Stimulated activated naive CD8-positive, alpha-beta T cell treated with anti-CD3 and anti-CD28 coated beads, Interleukin-15, Interleukin-2, amounts not matched to agents 100 U/mL and 50 U/mL, for 24 hours (primary cell): ENCODE measurements at places on chromosomes 1 and 21.
A peak's percentile ranks its signal among the peaks of the same experiment; 100 is the strongest.

GRCh38 chr1:164720440-164721227, 161.7 kb downstream of the PBX1 start:
- DNase-seq = no peak

DNA sequence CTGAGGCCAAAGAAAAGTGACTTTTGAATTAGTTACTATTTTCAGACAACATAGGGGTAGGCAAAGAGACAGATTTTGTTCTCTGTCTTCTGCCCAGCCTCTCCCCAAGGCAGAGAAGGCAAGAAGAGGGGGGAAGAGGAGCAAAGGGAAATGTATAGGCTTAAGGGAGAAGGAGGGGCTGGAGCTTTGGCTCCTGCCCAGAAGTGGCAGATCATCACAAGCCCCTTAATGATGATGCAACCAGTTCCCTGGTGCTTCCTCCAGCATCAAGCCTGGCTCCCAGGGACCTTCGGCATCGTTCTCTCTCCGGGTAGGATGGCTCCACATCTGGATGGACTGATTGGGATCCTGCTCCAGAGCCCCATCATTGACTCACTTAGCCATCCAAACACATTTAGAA, 112.8 kb downstream of the KCND3 start:
- DNase-seq = no peak

- DNase-seq = no peak
Measured at GRCh38 chr1:165841582-165842017, 14.2 kb downstream of the UCK2 start.

DNA sequence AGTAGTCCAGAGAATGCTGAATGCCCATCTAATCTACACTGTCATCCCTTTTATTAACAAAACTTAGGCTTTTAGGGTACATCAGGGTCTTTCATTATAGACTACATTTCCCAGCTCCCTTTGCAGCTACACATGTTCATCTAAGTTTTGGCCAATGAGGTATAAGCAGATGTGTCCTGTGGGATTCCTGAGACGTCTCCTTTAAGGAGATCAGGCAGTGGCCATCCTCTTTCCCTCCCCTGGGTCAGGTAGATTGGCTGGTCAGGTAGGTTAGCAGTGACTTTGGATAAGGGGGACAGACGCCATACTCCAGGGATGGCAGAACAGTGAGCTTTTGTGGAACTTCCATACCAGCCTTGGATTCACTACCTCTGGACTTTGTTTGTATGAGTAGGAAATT, 188.3 kb downstream of the FGGY start:
- no peak for DNase-seq

DNA sequence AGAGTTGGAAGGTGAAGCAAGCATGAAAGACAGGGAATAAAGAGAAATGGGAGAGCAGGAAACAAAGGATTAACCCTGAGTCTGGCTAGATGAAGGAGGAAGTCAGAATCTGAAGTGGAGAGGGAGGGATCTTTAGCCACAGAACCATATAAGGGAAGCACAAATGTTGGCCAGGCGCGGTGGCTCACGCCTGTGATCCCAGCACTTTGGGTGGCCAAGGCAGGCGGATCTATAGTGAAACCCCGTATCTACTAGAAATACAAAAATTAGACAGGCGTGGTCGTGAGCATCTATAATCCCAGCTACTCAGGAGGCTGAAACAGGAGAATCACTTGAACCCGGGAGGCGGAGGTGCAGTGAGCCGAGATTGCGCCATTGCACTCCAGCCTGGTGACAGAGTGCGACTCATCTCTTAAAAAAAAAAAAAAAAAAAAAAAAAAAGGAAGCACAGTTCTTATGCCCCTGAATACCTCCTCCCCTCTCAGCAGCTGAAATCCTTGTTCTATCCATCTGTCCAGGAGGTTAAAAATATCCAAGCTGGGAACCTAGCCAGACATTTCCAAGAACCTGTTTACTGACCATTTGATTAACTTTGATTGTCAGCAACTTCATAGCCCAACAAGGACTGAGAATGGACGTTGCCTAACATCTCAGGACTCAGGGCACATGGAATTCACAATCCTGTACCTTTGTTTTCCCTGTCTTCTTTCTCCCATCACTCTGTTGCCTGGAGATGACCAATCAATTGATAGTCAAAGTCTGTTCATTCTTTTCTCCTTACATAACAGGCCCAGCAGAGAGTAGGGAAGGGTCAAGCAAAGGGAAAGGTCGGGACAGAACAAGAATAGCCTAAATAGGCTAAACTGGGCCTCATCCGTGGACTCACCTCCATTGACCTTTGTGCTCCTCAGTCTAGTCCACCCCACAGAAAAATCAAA, 10.6 kb downstream of the TXNIP start:
- DNase-seq = no peak

DNA sequence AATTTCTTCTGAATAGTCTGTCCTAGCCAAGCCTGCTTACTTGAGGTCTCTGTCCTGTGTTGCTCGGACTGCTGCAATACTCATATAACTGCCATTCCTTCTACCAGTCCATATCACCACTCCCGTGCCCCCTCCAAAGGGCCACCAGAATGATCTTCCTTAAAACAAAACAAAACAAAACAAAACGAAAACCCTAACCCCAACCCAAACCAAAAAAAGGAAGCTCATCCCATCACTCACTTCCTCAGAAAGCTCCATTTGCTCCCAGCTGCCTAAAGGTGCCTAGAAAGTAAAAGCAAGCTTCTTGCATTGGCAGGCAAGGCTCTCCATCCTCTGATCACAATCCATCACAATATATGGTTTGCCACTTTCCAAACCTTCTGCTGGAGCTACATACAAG, 20.3 kb downstream of the USP24 start:
- DNase-seq = no peak

DNA sequence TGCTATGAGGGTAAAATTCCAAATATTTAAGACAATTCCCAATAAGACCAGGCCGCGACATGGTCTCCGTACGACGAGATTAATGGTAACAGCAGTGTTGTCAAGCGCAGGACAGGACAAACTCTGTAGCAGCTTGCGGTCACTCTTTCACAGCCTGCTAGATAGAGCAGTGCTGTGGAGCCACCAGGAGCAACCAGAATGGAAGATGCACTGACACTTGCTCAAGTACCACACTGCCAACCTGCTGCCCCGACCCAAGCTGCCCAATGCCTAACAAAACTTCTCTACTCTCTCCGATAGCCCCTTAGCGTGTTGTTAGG, 636 bp downstream of the WARS2 start:
- no peak for DNase-seq

GRCh38 chr1:63248216-63248615, 74.2 kb upstream of the FOXD3 start:
- no peak for DNase-seq

DNA sequence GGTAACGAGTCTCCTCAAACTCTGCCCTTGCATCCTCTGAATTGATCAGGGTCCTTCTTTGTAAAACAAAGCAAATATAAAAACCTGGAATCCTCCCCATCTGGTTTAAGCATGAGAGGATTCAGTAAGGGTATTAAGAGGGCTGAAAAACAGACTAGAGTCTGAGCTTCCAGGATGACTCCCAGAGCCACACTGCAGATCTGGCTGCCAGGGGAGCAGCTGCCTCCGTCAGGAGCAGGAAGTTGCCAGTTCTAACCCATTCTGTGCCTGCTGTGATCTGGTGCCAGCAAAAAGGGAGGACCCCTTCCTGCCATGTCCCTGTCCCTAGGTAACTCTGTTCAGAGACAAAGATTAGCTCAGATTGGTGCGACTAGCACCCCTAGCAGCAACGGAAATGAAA, 27.5 kb downstream of the SERTAD4 start:
- DNase-seq = no peak

DNA sequence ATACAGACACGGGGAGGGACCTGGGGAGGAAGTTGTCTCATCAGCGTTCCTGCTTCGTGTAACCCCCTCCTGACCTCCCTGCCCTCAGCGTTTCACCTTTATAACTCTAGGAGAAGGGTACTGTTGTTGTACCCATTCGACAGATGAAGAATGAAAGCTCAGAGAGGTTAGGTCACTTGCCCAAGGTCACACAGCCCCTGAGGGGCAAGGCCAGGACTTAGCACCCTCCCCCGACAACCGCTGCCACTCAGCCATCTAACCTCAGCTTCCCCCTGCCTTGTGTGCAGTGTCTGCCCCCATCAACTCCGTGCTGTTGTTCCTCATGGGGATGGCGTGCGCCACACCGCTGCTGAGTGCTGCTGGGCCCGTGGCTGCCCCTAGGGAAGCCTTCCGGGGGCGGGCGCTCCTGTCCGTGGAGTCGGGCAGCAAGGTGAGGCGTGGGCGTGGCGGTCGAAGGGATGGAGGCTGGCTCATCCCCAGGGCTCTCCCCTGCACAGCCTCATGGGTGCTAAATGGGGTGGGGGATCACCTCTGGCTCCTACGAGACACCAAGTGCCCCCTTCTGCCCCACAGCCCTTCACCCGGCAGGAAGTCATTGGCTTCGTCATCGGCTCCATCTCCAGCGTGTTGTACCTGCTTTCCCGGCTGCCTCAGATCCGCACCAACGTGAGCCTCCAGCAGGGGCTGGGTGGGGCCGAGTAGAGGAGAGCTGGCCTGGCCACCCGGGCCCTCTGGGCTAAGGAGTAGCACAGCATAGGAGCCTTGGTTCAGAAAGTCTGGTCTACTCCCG, 14.0 kb downstream of the SLC66A1 start:
- DNase-seq = no peak

GRCh38 chr1:116286541-116286971, 86.5 kb upstream of the ATP1A1 start:
- DNase-seq = no peak

GRCh38 chr1:19559641-19560040, 74.3 kb upstream of the CAPZB start:
- DNase-seq = no peak

DNA sequence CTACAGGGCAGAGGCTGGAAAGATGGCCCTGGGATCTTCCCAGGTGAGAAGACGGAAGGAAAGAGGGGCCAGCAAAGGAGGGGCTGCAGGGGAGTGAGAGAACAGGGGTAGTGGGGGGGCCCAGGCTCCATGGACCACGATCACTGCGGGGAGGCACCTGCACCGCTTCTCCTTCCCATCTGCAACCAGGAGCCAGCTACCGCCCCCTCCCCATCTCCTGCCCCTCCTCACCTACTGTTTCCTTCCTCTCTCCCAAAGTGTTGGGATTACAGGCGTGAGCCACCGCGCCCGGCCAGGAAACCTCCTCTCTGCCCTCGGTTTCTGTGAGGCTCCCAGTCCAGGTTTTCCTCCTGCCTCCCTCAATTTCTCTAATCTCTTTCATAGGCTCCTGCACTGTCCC, 19.4 kb downstream of the KIAA2013 start:
- DNase-seq = no peak

GRCh38 chr21:35329940-35330660, 281.0 kb upstream of the RUNX1 start:
- DNase-seq = no peak

GRCh38 chr1:202952818-202953217, 5.3 kb downstream of the ADIPOR1 start:
- no peak for DNase-seq

DNA sequence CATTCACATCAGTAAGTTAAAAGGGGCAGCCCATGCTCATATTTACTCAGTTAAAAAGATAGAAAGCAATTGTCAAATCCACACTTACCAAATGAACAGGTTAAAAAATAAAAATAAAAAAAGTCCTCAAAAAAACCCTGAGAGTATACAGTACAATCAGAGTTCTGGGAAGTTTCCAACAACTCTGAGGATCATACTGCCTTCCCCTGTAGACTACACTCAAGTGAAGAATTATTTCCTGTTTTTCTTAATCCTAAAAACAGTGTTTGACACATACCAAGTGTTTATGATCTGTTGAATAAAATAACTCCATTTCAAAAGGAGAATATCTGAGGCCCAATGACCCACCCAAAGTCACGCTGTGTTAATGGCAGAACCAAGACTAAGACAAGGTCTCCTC, 61.8 kb downstream of the INTS7 start:
- DNase-seq = no peak

GRCh38 chr1:96236156-96236739, 485.3 kb upstream of the PTBP2 start:
- DNase-seq = peak; percentile 3

- DNase-seq = peak; percentile 27
Measured at GRCh38 chr1:20660847-20661206, 342 bp downstream of the DDOST start.

- DNase-seq = no peak
Measured at GRCh38 chr1:41842993-41843755, 75.5 kb downstream of the HIVEP3 start.

DNA sequence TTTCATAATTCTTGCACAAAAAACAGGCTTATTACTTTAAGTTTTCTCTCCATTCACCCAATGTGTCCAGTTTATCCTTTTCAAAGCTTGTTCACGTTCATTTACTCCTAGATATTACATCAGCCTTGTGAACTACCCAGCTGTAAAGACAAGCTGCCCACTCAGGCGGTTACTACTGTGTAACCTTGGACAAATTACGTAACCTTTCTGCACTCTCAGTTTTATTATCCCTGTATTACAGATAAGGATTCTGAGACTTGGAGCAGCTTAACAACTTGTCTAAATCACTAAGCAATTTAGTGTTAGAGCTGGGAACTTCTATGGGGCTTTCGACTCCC, 20.5 kb upstream of the LPAR3 start:
- DNase-seq = no peak

- no peak for DNase-seq
Measured at GRCh38 chr1:215584389-215584788, 17.3 kb downstream of the KCTD3 start.

GRCh38 chr1:220699044-220699443, 8.9 kb downstream of the C1orf115 start:
- no peak for DNase-seq

DNA sequence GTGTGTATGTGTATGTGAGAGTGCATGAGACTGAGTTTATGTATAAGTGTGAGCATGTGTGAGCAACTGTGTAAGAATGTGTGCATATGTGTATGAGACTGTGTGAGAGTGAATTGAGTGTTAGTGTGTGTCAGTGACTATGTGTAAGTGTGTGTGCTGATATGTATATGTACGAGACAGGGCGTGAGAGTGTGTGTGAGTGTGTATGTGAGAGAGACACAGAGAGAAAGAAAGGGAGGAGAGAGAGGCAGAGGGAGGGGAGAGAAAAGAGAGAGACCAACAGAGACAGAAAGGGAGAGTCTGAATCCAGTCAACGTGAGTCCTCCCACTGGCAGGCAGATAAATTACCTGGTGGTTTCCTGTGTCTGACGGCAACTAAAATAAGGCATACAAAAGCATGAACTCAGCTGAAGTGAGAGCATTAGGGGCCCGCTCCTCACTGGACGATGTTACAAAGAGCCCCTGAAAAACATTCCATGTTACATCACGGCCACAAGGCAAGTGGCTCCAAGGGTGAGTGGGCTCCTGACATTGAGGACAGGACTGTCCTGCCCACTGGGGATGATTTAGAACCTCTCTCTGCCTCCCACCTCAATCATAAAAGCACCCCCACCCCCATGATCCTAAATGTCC, 66.6 kb upstream of the TIAM1 start:
- no peak for DNase-seq

GRCh38 chr1:48947761-48948537, 171.3 kb upstream of the BEND5 start:
- no peak for DNase-seq
